ENCODE measurements at places on chromosomes 1 and 21. TPM values are rescaled to one million over a fixed set of nuclear protein-coding genes. Genes with fewer than 3 reads are reported as not detected.

NHLH1 gene
- total RNA-seq, result not detected

CD1C gene
- 0.72 TPM for total RNA-seq

- no peaks in the 10 kb centered on the region for H3K27me3 ChIP-seq
- no peak overlapping the region for H3K4me3 ChIP-seq
- no peak overlapping the region for H3K27ac ChIP-seq
- H3K4me1 ChIP-seq, result peaks cover 45% of the 10 kb centered on the region
Measured at GRCh38 chr1:203284411-203285123, 20.8 kb upstream of the BTG2 start.

- peaks cover 9% of the 10 kb centered on the region for H3K36me3 ChIP-seq
- H3K27me3 ChIP-seq, result no peaks in the 10 kb centered on the region
- peaks cover 16% of the 10 kb centered on the region for H3K4me1 ChIP-seq
- peak overlapping the region; percentile 99 for H3K27ac ChIP-seq
- H3K4me3 ChIP-seq, result peak overlapping the region; percentile 90
Measured at GRCh38 chr21:33543505-33544129, 779 bp downstream of the SON start.

DNA sequence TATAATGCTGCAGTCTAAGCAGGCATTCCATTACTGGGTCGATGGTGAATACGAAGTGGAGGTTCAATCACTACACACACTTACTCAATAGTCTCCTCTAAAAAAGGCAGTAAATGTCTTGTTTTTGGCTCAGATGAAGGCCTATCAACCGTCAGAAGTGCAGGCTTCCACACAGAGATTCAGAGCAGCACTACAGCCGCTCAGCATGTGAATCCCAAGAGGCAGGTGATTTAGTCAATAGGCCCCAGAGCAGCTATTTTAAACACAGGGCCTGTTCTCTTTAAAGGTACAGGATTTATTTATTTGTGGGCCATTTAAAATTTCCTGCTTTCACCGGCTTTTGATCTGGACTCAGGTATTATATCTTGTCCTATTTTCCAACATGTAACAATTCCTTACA lies 293.7 kb downstream of the RGS7 start:
- H3K27ac ChIP-seq, result no peak overlapping the region
- no peak overlapping the region for H3K4me3 ChIP-seq
- no peaks in the 10 kb centered on the region for H3K27me3 ChIP-seq
- no peaks in the 10 kb centered on the region for H3K4me1 ChIP-seq

DNA sequence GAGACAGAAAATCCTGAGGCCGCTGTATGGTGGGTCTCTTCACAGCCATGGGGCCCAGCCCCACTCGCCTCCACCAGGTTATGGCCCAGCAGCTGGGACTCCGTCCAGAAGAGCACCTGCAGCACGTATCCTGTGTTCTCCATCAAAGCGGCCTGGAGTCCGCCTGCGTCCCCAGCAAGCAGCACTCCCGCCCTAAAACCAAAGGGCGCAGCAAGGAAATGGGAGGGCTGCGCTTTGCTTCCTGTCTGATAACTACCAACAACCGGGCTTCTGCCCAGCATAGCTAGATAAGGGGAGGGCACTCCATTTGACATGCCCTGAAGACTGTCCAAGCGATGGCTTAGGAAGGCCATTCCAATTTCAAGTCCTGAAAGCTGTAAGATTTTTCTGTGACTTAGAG lies 119.9 kb downstream of the KCNJ15 start:
- no peak overlapping the region for H3K27ac ChIP-seq
- DNase-seq, result no peak
- H3K4me3 ChIP-seq, result no peak overlapping the region
- no peaks in the 10 kb centered on the region for H3K27me3 ChIP-seq

- H3K27me3 ChIP-seq, result no peaks in the 10 kb centered on the region
- no peak overlapping the region for H3K4me3 ChIP-seq
- H3K4me1 ChIP-seq, result peaks cover 11% of the 10 kb centered on the region
Measured at GRCh38 chr1:32715901-32716311, 13.3 kb upstream of the SYNC start.

DNA sequence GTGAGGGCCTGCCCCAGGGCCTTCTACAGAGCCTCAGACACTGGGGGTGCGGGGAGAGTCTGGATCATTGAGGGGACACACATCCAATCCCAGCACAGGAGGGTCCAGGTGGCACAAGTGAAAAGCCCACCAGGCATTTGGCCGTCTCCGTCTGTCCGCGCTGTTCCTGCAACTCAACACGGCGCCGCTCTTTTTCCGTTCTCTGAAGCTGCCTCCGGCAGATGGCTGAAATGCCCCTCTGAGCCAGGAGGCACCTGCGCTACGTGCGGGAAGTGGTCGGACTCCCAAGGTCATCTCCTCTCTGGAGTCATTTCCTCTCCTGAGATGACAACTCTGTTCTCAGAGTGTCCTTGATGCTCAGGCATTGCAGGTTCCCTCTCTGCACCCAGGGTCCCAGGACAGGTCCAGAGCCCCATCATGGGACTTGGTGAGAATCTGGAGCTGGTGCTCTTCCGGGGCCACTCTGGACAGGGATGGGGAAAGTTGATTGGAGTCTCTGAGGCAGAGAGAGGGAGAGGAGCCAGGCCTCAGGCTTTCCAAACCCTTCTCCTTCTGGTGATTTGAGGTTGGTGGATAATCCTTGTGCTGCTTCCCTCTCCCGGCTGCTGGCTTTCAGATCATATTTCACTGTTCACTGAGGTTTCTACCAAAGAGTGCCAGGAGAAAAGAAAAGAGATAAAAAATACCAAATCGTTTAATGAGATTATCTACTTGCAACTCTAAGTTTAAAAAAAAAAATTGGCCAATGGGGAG lies 14.0 kb upstream of the MIXL1 start:
- no peak for DNase-seq
- no peak overlapping the region for H3K27ac ChIP-seq
- H3K4me3 ChIP-seq, result no peak overlapping the region

SLC2A5 gene
- total RNA-seq, result 1.9 TPM

MCOLN3 gene
- total RNA-seq, result 0.32 TPM

S100A14 gene
- total RNA-seq, result 1,580 TPM

SPRR2E gene
- total RNA-seq, result 307 TPM

GRCh38 chr1:109771712-109772657 lies 8.3 kb upstream of the EPS8L3 start:
- H3K4me3 ChIP-seq, result no peak overlapping the region
- H3K4me1 ChIP-seq, result peaks cover 8% of the 10 kb centered on the region
- no peaks in the 10 kb centered on the region for H3K36me3 ChIP-seq
